ENCODE measurements at places on chromosomes 6 and 20.

DNA sequence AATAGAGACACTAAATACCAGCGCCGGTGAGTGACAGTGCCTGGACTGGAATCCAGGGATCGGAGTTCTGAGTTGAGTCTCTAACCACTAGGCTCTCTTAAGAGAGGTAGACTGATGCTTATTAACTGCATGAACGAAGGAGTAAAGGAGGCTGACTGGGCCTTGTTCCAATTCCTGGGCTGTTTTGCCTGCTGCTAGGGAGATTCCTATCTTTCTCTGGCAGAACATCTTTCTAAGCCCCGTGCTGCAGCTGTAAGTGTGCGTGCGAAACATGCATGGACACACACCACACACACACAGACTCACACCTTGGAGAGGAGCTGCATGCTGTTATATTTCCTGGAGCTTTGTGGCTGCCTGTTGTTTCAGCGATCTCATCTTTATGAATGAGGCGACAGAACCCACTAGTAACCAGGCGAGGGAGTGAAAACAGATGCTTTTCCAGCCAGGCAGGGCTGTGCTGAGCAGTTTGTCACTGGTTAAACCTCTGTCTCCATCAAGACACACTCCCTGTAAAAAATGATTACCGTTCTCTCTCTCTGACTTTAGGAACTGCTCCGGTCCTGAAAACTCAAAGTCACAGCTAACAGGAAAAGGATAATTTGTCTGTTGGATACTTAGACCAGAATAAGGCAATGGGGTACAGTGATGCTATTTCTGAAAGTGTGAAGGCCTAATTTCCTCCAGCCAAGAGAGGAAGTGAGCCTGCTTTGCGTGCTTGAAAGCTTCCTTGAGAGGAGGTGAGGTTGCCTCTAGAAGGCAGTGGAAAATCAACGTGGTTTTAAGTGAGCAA lies 157.4 kb upstream of the ZNF217 start:
- DNase-seq, result no peak

- DNase-seq, result no peak
Measured at GRCh38 chr20:18258126-18258860, 30.0 kb upstream of the ZNF133 start.

DNA sequence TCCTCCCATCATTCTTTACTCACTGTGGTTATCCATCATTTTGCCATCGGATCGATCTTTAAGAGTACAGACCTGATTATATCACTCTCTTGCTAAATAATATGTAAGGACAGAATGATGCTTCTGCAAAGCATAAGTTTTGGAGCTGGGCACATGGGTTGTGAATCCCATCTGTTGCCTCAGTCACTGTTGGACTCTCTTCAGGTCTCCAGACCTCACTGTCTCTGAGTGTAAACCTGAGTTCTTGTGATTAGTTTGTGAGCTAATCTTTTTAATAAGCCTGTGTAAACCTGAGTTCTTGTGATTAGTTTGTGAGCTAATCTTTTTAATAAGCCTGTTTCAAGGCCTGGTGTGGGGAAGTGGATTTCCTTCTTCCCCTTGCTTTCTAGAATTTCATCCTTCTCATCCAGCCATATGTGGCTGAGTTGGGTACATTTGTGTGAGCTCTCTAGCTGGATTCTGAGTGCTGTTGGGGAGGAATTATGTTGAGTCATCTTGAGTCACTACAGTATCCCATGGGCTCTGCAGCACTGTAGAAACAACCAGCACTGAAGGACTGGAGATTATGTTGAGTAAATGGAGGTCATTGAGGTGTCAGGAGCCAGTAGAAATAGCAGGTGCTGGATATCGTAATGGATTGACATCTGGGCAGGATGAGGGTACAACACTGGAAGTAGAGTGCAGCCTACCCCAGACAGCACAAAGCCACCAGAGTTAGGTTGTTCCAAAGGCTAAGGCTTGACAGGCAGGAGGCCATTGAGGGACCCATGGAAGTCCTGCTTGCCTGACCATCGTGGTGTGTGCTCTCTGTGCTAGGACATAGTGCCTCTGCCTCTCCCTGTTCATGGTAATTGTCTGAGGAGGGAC lies 52.4 kb downstream of the SCAND1 start:
- no peak for DNase-seq

GRCh38 chr6:3509336-3509735 lies 52.5 kb upstream of the SLC22A23 start:
- no peak for DNase-seq

- DNase-seq, result no peak
Measured at GRCh38 chr6:168865-169455, 123.3 kb upstream of the DUSP22 start.

GRCh38 chr20:53104884-53105283 lies 132.7 kb downstream of the TSHZ2 start:
- no peak for DNase-seq
